GM12891 (cell line): ENCODE measurements at places on chromosomes 3 and 15.

DNA sequence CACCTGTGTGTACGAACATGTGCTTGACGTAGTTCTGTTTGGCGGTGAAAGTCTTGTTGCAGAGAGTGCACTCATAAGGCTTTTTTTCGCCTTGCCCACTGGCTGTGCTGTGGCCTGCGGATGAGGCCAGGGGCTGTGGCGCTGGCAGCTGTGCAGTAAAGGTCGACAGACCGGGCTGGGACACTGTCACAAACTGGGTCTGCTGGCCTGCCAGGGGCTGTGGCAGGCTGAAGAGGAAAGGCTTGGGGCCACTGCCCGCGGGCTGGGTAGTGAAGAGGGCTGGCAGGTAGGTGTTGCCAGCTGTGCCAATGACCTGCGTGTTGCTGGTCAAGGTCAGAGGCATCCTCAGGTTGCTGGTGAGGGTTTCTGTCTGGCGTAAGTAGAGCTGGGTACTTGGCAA lies 56.4 kb downstream of the TIGIT start:
- no peak for DNase-seq

GRCh38 chr3:135310317-135310716 lies 515.3 kb downstream of the EPHB1 start:
- DNase-seq, result no peak

- no peak for DNase-seq
These were observed 151.6 kb downstream of the BBX start for GRCh38 chr3:107674371-107674770.

- no peak for DNase-seq
These were observed 135.1 kb downstream of the TMCO5A start for GRCh38 chr15:38069511-38070011.
